Hematopoietic multipotent progenitor cell (in vitro differentiated cells): ENCODE measurements at places on chromosomes 5 and 9.

DNA sequence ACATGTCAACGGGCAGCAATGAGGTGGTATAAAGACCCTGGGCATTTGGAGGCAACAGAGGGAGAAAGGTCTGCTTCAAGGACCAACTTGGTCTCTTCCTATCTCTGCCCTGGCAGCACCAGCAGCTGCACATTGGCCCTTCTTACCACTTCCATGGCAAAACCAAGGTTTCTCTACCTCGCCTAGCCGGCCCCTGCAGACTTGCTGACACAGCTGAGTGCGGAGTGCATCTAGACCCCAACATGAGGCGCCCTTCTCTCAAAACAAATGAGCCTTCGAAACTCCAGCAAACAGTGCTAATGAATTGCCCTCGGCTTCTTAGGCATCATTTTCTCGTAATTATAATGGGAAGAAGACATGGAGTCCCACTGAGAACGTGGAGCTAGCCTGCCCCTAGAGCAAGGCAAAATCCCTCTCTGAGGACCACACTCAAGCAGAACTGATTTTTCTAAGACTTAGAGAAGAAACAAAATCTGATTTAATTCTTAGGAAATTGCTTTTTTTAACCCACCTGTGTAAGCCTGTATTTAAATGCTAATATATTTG, 42.1 kb downstream of the KCNMB1 start:
- DNase-seq = no peak

- DNase-seq = no peak
Observed at GRCh38 chr9:122468735-122469134, 9.0 kb downstream of the OR1J1 start.

DNA sequence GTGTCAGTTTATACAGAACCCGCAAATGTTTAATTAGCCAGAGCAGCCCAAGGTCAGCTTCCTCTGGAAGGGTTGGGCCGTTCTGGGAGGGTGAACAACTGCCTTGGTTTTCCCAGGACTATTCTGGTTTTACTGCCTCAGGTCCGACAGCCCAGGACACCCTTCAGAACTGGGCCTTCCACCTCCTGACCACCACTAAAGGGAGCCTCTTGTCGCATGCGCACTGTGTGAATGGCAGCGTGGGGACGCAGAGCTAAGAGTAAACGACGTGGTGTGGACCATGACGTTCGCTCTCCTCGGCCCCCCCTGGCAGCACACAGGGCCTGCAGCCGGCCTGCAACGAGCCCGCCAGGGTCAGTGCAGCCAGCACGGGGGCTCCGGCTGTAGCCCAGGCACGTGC, 214.9 kb downstream of the FANCC start:
- DNase-seq = no peak

GRCh38 chr9:137606734-137607138, 1.2 kb downstream of the ARRDC1 start:
- no peak for DNase-seq

- DNase-seq = no peak
Observed at GRCh38 chr5:134463991-134464760, 52.5 kb upstream of the CDKN2AIPNL start.

- DNase-seq = no peak
Observed at GRCh38 chr9:14565352-14566016, 127.7 kb downstream of the ZDHHC21 start.

GRCh38 chr5:160702934-160703333, 149.1 kb downstream of the ATP10B start:
- DNase-seq = no peak

- DNase-seq = no peak
Observed at GRCh38 chr5:138504799-138505198, 38.2 kb downstream of the ETF1 start.

DNA sequence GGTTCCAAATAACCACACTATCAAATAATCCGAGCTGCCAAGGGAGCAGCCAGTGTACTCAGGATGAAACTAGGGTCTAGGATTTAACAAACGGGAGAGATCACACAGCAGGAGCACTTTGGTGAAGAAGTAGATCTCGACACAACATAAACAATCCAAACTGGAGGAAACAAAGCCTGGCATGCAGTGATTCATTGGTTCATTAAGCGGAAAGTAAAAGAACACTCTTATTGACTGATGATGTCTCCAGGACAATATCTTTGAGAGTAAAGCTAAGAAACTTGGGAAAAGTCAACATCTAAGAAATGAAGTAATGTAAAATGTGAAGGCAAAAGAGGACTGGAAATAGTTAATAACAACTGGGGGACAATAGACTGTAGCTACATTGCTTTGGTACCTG, 1478.3 kb upstream of the CDH9 start:
- no peak for DNase-seq

DNA sequence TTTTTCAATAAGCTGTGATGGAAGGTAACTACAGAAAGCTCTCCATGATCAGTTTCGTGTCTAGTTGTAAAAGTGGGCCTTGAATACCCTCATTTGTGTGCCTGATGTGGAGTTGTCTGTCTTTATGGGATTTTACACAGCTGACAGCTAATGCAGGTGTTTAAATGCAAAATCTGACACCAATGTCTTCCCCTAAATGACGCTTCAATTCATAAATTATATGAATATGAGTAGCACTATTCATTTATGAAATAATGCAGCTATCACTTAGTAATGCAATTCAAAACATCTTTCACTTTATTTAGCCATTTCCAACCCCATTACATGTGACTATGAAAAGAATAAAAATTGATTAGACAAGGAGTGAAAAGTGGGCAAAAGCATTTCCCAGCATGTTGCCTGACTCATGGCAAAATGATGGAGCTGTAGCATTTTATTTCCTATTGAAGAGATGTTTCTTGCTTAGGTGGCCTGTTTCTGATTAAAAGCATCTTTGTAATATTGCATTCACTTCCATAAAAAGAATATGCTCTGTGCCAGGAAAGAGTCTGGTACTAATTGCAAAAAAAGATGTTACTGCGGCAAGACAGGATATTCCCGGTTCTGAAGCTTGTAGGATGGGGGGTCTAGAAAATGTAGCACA, 116.7 kb upstream of the HAPLN1 start:
- no peak for DNase-seq

- no peak for DNase-seq
Observed at GRCh38 chr5:180157866-180158265, 51.1 kb downstream of the RASGEF1C start.

DNA sequence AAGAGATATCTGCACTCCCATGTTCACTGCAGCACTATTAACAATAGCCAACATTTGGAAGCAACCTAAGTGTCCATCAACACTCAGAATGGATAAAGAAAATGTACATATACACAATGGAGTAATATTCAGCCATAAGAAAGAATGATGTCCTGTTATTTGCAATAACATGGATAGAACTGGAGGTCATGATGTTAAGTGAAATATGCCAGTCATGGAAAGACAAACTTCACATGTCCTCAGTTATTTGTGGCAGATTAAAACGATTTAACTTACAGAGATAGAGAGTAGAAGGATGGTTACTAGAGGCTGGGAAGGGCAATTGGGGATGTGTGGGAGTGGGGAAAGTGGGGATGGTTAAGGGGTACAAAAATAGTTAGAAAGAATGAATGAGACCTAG, 110.3 kb upstream of the PCSK5 start:
- DNase-seq = no peak

- DNase-seq = no peak
Observed at GRCh38 chr9:15277400-15278090, 29.5 kb downstream of the TTC39B start.

- DNase-seq = no peak
Observed at GRCh38 chr9:108322326-108323098, 533.3 kb downstream of the ACTL7B start.

GRCh38 chr9:26264709-26265601, 586.7 kb upstream of the TUSC1 start:
- DNase-seq = no peak

DNA sequence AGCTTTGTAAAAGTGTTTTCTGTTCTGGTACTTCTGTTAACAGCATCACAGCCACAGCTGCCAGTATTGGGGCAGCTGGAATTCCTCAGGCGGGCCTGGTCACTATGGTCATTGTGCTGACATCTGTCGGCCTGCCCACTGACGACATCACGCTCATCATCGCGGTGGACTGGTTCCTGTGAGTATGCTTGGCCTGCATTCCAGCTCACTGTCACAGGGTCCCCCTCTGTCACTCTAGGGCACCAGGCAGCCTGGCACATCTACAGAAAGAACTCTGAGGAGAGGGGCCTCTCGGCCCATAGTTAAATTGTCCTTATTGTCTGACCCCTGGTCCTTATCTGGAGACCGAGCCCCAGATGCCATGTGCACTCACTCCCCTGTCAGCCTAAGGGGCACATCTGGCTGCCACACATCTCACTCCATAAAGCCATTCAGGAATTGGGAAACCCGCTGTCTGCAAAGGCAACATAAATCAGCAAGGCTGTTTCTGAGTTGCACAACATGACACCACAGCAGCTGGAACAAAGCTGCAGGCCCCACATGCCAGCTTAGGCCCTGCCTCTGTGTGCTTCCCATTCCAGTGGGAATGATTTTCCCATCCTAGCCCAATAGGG, 77.5 kb downstream of the SLC1A3 start:
- no peak for DNase-seq

GRCh38 chr9:114225561-114226212, 70.3 kb downstream of the COL27A1 start:
- no peak for DNase-seq

DNA sequence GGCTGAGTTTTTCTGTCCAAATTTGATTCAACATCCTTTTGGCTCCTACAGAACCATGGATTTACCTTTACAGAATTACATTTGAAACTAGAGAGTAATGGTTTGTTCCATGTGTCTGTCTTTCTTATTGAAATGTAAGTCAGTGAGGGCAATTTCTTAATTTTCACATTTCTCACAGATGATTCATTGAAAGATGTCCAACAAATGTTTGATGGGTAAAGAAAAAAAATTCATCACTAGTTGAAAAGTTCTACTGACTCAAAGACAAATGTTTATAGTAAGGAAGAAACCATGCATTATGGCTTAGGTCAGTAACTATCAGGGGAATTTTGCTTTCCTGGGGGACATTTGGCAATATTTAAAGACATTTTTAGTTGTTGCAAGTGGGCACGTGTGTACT, 131.6 kb upstream of the TRPM3 start:
- DNase-seq = no peak

- no peak for DNase-seq
Observed at GRCh38 chr5:154576429-154576806, 98.4 kb upstream of the HAND1 start.

DNA sequence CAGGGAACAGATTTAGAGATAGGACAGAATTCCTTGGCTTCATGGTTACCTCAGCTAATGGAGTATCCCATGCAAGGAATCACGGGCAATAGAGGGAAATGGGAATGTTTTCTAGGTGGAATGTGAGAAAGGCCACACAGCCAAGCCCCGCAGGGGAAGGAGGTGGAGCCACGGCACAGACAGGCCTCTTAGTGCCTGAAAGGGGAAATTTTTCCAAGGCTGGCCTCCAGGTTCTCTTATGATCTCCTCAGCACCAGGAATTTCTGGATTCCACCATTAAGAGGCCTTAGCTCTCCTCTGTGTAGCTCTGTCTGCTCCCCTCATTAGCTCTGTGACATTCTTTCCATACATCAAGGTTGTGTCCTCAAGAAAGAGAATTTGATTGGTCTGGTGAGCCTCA, 124.7 kb downstream of the GALNT10 start:
- DNase-seq = no peak

DNA sequence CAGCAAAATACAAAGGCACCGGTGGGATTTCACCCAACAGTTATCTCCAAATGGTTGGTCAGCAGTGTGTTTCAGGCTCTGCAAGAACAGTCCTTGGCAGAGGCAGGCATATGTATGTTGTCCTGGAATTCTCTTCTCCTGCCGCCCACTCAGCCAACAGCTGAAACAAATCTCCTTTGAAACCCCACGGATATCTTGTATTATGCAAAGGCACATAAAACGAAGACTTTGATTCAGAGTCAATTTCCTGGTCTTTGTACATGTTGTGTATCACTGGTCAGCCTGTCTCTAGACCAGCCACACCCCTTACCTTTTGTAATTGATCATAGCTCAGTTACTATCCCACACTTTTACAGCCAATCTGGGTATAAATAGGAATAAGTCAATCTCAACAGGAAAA, 29.2 kb downstream of the FREM1 start:
- DNase-seq = no peak

DNA sequence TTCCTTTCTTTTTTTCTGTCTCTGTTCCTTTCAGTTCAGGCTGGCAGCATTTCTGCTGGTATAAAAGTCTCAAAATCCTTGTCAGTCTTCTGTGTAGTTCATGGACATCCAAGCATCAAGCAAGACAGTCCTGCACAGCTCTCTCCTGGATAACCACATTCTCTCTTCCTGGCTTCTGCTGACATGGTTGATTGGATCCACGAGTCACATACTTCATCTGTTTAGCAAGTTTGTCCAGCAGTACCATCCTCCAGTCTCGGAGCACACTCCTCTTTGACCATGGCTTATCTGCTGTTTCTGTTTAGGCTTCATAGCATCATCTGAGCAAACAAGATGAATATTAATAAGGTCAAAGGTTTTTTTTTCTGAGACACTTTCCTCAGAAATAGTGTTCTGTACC, 220.8 kb downstream of the KDM4C start:
- DNase-seq = no peak
